ENCODE measurements at places on chromosomes 2 and 18. TPM values are rescaled to one million over a fixed set of nuclear protein-coding genes. Genes with fewer than 3 reads are reported as not detected.

- no peaks in the 10 kb centered on the region for H3K27me3 ChIP-seq
- no peaks in the 10 kb centered on the region for H3K36me3 ChIP-seq
- H3K4me3 ChIP-seq = no peak overlapping the region
- DNase-seq = no peak
Observed at GRCh38 chr2:228527197-228527881, 345.9 kb upstream of the SPHKAP start.

GRCh38 chr2:45578056-45578843 is 32.8 kb downstream of the SRBD1 start:
- no peaks in the 10 kb centered on the region for H3K27me3 ChIP-seq
- no peaks in the 10 kb centered on the region for H3K4me1 ChIP-seq
- H3K36me3 ChIP-seq = no peaks in the 10 kb centered on the region
- no peak overlapping the region for H3K4me3 ChIP-seq

DNA sequence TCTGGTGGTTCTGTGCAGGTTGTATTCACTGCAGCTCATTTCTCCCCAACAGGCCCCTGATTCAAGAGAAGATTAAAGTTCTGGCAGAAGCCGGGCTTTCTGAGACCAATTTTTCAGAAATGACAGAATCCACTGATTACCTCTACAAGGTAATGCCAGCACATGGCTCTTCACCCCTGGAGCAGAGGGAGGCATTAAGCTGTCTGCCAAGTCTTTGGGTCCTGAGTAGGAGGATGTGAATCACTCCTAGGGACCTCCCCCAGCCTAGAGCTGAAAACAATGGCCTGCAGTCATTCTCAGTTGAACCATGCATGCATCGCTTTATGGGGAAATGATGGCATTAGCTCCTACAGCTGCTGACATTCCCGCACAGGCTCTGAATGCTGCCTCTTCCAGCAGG is 20.5 kb upstream of the RPL37A start:
- H3K27ac ChIP-seq = no peak overlapping the region
- H3K4me3 ChIP-seq = no peak overlapping the region
- H3K4me1 ChIP-seq = no peaks in the 10 kb centered on the region
- no peak for DNase-seq

The PROM2 gene
- 63.4 TPM for total RNA-seq

- peaks cover 5% of the 10 kb centered on the region for H3K4me1 ChIP-seq
- no peak overlapping the region for H3K27ac ChIP-seq
- no peak for DNase-seq
Observed at GRCh38 chr2:172079416-172079815, 5.9 kb upstream of the DLX1 start.

The SDC1 gene
- total RNA-seq = 213 TPM

DNA sequence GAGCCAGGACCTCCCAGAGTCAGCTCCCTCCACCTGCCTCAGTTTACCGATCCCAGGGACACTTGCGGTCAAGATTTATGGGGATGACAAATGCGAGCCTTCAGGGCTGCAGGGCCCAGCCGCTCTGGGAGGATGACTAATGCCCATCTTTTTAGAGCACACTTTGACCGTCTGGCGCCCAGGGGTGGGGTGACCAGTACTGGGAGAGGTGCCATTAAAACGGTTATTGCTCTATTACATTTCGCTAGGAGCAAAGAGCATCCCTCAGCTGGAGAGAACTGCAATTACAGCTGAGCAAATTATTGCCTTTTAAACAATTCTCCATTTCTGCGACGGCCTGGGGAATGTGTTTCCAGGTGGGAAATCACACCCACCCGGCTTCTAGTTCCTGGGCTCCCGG is 42.6 kb upstream of the HPCAL1 start:
- H3K4me3 ChIP-seq = no peak overlapping the region
- no peaks in the 10 kb centered on the region for H3K36me3 ChIP-seq
- H3K4me1 ChIP-seq = no peaks in the 10 kb centered on the region
- no peaks in the 10 kb centered on the region for H3K27me3 ChIP-seq

DNA sequence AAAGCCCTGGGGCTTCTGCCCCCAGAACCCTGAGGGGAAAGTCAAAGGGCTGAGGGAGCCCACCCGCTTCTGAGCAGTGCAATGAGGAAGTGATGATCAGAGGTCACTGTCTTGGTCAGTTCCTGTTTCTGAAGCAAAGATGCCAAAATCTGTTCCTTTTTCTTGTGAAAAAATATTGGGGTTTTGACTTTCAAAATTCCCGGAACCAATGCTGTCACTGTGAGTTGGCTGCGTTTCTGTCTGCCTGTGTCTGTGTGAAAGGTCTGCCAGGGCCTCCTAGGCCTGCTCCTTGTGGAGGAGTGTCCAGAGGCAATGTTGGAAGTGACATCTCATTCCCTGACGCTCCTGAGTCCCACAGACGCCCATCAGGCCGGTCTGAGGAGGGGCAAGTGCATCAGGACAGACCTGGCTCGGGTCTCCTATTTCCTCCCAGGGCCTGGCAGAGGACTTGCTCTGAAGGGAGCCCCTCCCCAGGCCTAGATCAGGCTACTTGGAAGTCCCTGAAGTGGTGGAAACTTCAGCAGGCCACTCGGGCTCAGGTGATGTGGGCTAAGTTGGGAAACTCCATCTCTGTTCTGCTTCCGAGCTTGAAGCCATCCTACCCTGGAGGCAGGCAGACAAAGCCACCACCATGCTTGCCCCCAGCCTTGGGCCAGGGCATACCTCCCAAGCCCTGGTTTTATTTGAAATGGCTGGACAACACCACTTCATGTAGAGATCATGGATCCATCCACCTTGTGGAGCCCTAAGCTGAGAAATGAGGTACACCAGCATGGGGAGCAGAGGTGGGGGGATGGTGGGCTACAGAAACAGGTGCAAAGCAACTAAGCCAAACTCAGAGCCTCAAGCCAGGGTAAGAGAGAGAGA is 51.0 kb downstream of the PKDCC start:
- no peak overlapping the region for H3K4me3 ChIP-seq
- H3K27me3 ChIP-seq = no peaks in the 10 kb centered on the region
- peaks cover 8% of the 10 kb centered on the region for H3K4me1 ChIP-seq
- H3K27ac ChIP-seq = peak overlapping the region; percentile 62
- H3K36me3 ChIP-seq = no peaks in the 10 kb centered on the region
- DNase-seq = no peak

- H3K27ac ChIP-seq = no peak overlapping the region
- no peak overlapping the region for H3K4me3 ChIP-seq
- H3K4me1 ChIP-seq = no peaks in the 10 kb centered on the region
- no peaks in the 10 kb centered on the region for H3K27me3 ChIP-seq
- no peaks in the 10 kb centered on the region for H3K36me3 ChIP-seq
- no peak for DNase-seq
Observed at GRCh38 chr2:52345676-52346075, 1313.7 kb upstream of the NRXN1 start.

DNA sequence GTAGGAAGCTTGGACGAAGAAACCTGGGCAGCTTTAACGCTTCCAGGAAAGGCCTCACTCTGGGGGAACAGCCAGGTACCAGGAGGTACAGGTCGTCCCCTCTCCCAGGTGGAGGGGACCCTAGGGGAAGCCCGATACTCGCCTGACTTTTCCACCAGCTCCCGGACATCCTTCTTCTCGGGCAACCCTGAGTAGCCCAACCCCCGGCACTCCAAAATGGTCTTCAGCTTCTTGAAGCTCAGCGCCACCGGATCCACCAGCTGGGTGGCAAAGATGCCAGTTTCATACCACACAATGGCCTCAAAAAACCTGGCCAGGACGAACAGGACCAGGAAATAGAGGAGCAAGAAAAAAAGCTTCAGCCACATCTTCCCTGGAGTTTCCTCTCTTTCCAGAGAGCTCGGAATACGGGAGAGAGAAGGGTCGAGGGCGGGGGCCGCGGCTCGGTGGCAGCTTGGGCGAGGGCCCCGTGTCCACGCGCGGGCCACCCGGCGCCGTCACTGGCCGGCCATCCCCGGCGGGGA is 1.1 kb downstream of the RNF103 start:
- H3K4me3 ChIP-seq = peak overlapping the region; percentile 63
- peaks cover 5% of the 10 kb centered on the region for H3K4me1 ChIP-seq
- peak; percentile 42 for DNase-seq
- H3K27me3 ChIP-seq = no peaks in the 10 kb centered on the region
- no peaks in the 10 kb centered on the region for H3K36me3 ChIP-seq
- H3K27ac ChIP-seq = peak overlapping the region; percentile 98

The LAMA3 gene
- total RNA-seq = 31.9 TPM

GRCh38 chr2:218363736-218364135 is 7.1 kb downstream of the CATIP start:
- no peak for DNase-seq
- no peaks in the 10 kb centered on the region for H3K27me3 ChIP-seq
- H3K27ac ChIP-seq = no peak overlapping the region
- no peaks in the 10 kb centered on the region for H3K36me3 ChIP-seq

Data from colonic mucosa (tissue), 4 donors.